CD4-positive, alpha-beta T cell treated with Interleukin-6 at 100 ng/mL for 8 hours (primary cell): ENCODE measurements at places on chromosomes 1 and 21.
A peak's percentile ranks its signal among the peaks of the same experiment; 100 is the strongest.

DNA sequence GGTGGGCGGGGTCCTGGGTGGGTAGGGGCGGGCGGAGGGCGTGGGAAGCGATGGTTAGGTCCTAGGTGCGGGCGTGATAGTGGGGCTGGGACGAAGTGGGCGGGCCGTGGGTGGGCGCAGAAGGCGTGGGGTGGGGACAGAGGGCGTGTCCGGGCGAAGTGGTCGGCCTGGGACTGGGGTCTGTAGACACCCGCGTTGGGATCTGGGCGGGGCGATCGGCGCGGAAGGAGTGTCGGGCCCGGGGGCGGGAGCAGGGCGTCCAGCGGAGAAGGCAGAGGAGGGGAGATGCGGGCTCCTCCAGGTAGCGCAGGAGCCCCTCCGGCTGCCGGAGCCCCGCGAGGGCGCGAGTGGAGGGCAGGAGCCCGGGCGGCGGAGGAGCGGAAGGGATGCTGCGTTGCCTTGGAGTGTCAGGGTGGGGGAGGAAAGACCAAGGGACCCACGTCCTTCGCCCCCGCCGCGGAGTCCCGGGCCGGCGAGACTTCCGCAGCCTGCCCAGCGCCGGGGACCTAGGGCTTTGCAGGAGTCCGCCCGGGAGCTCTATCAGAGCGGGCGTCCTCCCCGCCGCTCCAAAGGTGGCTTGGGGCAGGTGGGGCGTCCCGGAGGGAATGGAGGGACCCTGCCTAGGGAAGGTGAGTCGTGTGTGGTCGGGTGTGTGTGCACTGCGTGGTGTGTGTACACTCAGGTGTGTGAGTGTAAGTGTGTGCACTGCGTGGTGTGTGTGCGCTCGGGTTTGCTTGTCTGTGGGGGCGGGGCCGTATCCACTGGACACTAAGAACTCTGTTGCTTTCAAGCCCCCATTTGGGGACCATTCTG lies 27.0 kb upstream of the PRSS38 start:
- no peak for DNase-seq

- peak; percentile 74 for DNase-seq
Observed at GRCh38 chr1:52632732-52633290, at the start of gene SHISAL2A. Gene SHISAL2A, plus strand, starts transcription at chr1:52633168. Its CDS starts 326 bp downstream, at chr1:52633494.

DNA sequence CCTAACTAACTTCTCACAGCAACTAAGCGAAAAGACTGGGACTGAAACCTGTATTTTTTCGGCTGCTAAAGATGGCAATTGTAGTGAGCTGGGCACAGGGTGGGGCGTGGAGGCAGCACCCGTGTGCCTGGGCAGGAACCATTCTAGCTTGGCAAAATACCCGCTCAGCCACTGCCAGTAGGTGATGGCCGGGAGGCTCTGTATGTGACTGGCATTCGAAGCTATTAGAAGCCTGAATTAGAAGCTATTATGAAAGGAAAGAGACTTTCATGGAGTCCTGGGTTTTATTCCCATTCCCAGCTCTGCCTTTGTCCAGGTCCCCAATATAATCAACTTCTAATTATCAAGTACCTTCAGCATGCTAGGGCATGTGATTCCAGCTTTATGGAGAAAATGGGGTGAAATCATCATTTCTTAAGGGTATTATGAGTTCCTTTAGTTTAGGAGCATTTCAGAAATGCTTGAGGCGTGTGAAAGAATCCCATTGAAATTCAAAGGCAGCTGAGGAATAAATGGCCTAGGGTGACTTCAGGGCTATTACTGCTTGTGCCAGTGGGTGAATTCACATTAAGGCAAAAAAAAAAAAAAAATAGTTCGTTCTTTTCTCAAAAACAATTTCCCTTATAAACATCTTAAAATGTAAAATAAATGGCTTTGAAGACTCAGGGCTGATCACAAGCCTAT lies 125.6 kb downstream of the KCNN3 start:
- no peak for DNase-seq

GRCh38 chr1:244054924-244055263 lies 3.8 kb downstream of the ZBTB18 start:
- no peak for DNase-seq

GRCh38 chr1:203217139-203217655 lies 12.3 kb downstream of the CHIT1 start:
- no peak for DNase-seq

GRCh38 chr1:44679468-44679867 lies 5.0 kb downstream of the ARMH1 start:
- no peak for DNase-seq

- no peak for DNase-seq
Observed at GRCh38 chr1:213976665-213977485, 10.9 kb upstream of the PROX1 start.

- DNase-seq = no peak
Observed at GRCh38 chr1:71881611-71882010, 400.7 kb downstream of the NEGR1 start.

GRCh38 chr1:235286667-235287066 lies 41.3 kb downstream of the ARID4B start:
- DNase-seq = no peak

DNA sequence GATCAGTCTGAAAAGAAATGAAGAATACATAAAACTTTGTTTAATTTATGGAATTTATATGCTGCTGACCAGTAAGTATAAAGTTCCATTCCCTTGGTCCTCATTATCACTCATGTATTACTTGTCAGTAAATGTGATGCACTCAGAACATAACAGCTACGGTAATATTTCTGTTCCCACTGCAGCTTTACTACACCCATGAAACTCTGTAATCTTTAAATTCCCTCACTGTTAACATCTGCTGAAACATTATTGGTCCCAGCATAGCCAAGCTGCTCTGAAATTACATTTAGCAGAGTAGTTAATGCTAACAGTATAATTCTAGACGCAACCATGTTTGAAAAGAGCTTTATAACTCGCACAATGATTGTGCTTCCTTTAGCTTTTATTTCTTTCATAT lies 238.4 kb downstream of the GPATCH2 start:
- no peak for DNase-seq

GRCh38 chr1:1948783-1949182 lies 29.7 kb upstream of the TMEM52 start:
- DNase-seq = no peak

DNA sequence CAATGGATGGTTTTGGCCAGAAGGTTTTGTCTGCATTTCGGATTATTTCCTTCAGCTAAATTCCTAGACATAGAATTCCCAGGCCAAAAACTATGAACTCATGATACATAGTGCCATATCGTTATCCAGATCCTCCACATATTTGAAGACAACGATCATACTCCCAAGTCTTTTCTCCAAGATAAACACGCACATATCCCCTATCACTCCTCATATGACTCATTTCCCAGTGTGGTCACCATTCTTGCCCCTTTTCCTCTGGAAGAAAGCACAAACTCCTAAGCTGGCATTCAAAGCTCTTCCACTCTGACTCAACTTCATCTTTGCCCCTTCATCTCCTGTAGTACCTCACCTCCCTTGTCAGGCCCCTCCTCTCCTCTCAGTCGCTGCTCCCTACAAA lies 277.6 kb downstream of the PLPP3 start:
- DNase-seq = no peak

- DNase-seq = no peak
Observed at GRCh38 chr1:189192741-189193520, 1284.7 kb downstream of the BRINP3 start.

GRCh38 chr1:118021668-118022067 lies 92.1 kb downstream of the WDR3 start:
- DNase-seq = no peak

DNA sequence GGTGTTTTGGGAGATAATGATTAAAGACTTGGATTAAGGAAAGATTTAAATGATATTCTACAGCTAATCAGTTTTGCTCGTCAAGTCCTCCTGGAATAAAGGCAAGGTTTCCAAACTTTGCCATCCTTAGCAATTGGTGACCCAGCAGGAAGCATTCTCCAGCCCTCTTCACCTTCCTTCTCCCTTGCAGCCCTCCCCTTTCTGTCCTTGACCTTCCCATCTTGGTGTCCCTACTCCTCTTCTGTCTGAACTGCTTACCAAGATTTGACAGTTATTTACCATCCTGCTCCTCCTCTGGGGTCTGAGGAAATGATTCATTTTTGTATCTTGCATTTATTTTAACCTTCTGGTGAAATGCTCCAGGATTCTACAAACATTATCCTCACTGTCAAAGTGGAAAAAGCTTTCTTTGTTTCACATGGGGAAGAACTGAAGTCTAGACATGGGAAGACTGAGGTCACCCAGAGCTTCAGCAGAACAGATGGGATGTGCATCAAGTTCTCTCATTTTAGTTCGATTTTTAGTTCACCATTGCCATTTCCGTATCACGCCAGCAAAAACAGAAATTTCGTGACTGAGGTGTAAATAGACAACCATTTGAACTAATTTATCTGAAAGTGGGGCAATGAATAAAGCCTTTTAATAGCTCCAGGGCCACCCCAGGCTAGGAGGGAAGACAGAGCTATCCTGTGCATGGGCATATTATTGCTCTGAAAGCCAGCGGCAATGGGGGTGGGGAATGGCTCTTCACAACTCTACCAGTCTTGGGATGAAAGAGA lies 504.4 kb upstream of the PLXNA2 start:
- no peak for DNase-seq

DNA sequence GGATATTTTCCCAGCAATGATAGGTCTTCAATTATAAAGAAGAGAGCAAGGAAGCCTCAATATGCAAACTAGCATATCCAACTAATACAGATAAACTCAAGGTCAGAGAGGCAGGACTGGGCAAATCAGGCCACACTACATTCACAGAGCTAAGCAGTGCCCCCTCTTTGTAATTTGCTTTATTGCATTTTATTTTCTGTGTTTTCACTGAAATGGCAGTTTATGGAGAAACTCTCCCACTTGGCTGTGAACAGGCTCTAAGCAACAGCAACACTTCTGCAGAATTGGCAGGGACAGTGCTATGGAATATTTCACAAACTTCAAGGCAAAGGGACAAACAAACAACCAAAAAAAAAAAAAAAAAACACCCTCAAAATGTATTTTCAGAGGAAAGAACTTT lies 93.4 kb upstream of the SOD1 start:
- DNase-seq = no peak

GRCh38 chr1:30732277-30732996 lies 9.1 kb upstream of the MATN1 start:
- no peak for DNase-seq

- no peak for DNase-seq
Observed at GRCh38 chr1:201752333-201752732, 76.6 kb upstream of the IPO9 start.

DNA sequence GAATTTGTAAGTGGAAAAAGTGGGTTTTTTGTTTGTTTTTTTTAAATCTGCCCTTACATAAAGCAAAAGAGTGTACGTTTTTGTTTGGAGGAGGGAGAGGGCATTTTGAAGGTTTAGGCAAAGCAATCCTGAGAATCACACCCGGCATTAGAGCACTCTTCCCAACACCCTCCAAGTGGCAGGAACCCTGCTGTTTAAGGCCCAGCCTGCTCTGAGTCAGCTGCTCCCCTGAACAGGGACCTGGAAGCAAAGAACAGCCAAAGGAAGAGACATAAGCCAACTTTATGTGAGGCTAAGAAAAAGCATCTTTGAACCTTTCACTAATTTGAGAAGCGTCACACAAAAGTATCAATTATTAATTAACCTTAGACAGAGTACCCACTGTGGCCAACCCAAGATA lies 16.9 kb downstream of the MTFR1L start:
- no peak for DNase-seq

DNA sequence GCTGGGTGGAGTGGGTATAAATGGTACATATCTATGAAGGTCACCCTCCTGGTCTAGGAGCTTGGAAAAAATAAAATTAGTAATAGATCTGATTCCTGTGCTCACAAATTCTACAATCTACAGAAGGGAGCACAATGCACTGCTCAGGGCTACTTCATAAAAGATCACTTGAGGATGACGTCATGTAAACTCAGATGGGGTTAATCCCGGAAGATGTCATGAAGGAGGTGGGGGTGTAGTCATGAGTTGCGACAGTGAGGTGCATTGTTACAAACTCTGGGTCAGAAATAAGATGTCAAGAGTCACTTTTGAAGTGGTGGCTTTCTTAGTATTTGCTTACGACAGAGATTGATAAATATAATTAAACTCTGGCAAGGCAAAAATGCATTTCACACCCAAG lies 68.2 kb downstream of the LHX9 start:
- DNase-seq = no peak

GRCh38 chr1:230107941-230108340 lies 40.9 kb downstream of the GALNT2 start:
- no peak for DNase-seq

GRCh38 chr1:17586172-17586964 lies 46.9 kb downstream of the ARHGEF10L start:
- DNase-seq = no peak

DNA sequence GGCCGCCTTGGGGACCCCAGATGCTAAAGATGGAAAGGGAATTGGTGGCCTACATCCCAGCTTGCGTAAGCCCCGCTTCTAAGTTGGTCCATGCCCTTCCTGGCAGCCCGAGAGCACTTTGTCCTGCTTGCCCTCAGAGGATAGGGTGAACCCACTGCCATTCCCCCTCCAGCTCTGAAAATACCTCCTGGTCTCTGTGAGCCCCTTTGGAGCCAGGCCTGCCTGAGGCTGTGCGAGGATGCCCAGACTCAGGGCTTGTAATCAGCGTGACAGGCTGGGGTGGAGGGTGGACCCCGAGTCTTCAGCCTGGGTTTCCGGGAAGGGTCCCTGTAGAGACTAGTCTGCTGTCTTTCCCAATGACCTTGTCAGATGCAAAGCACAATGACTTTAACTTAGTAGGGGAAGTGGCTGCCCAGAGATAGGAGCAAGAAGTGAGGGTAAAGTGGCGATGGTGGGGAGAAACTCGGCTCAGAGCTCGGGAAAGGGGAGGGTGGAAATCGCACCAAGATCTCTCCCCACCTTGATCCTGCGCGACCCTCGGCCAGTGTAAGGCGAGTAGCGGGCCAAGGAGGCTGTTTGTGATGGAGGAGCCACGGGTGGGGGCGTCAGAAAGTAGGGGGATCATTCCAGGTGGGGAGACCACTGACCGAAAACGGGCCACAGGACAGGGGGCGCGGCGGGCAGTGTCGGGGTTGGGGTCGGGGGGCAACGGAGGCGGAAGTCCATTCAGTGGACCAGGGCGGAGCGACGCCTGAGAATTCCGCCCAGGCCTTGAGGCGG lies 2.7 kb upstream of the HES3 start:
- DNase-seq = no peak

DNA sequence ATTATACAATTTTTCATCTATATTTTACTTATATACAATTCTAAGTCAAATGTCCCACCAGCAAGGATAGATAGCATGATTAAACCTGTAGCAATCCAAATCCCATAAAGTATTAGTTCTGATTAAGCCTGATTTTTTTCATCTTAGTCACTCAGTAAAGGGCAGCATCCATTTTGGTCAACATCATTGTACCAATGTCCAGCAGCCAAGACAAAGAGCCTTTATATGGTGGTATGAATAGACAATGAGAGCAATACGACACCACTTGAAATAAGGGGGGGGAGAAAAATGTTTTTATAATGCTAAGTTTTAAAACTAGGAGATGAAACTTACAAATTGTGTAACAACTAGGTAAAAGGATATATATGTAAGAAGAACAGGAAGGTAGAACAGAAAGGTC lies 7.4 kb downstream of the ZNF644 start:
- no peak for DNase-seq
